ENCODE measurements at places on chromosomes 3 and 15.
A peak's percentile ranks its signal among the peaks of the same experiment; 100 is the strongest.

DNA sequence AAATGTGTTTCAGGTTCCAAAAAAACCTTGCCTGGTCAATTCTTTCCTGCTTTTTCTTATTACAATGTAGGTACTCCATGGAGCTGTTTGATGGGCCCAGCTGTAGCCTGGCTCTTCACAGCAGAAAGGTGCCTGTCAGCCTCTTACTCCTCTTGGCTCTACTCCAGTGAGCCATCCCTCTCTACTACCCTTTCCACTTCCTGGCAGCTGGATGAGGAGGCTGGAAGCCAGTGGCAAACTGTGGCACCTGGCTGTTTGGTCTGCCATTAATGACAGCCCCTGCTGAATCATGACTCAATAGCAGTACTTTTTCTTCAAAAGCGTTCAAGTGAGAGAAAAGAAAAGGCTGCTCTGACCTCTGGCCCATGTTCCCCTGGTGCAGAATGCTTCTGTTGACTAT, 618.1 kb downstream of the PYDC2 start:
- DNase-seq: no peak

GRCh38 chr15:34018021-34018645, 20.9 kb downstream of the AVEN start:
- DNase-seq: no peak

DNA sequence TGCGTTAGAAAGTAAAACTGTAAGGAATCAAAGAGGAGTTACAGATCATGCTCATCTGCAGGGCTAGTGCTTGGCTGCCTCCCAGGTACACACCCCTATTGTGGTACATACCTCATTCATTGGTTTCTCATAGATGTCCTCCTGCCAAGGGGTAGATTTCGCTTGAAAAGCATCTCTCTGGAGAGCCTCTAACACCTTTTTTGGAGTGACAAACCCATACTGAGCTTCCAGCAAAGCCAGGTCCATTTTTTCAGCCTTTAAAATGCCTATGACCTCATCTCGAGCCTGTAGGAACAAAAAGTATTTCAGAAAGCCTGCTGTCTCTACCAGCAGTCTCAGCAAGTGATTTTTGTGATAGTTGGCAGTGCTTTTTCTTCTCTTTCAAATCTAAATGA, 112.1 kb downstream of the CMSS1 start:
- DNase-seq: no peak

DNA sequence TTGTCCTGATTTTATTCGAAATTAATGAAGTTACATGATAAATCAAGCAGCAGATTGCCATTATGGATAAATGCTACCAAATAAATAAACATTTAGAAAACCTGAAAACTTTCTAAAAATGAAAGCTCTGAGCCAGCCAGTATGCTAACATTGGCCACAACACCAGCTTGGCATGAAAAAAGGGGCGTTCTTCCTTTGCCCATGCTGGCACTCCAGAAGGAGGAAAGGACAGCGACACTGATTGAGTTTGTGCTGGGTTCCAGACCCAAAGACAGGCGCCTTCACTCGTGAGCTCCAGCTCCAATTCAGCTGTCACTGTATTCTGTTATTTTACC, 5.1 kb downstream of the STIMATE start:
- DNase-seq: no peak

- DNase-seq: peak; percentile 26
These were observed 17.1 kb upstream of the EPB42 start for GRCh38 chr15:43237842-43238470.

- DNase-seq: no peak
These were observed 108.9 kb downstream of the NPAP1 start for GRCh38 chr15:24784506-24784905.

GRCh38 chr3:187916072-187916471, 170.8 kb upstream of the BCL6 start:
- no peak for DNase-seq

- no peak for DNase-seq
These were observed 267.8 kb upstream of the NDN start for GRCh38 chr15:23954931-23955330.

DNA sequence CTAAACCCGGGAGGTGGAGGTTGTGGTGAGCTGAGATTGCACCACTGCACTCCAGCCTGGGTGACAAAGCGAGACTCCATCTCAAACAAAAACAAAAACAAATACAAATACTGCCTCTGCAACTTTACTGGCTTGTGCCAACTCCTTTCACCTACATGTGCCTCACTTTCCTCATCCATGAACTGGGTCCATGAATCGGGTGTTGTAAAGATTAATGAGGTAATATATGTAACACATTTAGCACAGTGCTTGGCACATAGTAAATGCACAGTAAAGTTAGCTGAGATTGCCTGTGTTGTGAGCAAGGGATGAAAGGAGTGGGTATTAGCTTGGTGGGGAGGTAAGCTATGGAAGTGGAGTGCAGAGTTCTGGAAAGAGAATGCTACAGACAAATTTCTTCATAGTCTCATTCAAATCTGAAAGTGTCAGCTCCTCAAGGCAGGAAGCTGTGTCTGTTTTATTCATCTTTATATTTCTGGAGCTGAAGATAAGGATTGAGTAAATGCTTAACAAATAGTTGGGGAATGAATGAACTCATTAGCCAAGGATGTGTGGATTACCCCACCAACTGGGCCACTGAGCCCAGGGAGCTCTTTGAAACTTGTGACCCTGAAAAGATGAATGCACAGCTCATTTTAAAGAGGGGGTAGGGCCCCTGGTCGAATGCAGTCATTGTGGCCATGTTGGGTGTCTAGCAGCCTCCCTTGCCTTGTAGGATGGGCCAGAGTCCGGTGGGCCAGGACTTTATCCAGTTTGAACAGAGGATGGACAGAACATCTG, 7.7 kb upstream of the CDCP1 start:
- no peak for DNase-seq

DNA sequence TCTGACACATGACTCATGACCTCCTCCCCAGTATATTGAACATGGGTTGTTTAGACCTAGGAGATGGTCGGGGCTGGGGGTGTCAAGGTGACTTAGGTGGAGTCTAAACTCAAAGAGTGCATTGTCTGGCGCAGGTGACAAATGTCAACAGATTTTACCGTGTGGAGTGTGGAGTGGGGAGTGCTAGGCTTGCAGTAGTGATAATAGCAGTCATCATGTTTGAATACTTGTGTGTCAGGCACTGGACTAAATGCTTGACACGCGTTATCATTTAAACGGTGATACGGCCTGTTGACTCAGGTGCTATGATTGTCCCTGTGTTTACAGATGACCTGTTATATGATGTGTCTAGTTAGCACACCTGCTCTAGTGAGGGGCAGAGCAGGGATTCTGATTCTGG, 30.8 kb downstream of the MUC20 start:
- no peak for DNase-seq

- no peak for DNase-seq
These were observed 1233.1 kb downstream of the OTOL1 start for GRCh38 chr3:162729686-162730085.

DNA sequence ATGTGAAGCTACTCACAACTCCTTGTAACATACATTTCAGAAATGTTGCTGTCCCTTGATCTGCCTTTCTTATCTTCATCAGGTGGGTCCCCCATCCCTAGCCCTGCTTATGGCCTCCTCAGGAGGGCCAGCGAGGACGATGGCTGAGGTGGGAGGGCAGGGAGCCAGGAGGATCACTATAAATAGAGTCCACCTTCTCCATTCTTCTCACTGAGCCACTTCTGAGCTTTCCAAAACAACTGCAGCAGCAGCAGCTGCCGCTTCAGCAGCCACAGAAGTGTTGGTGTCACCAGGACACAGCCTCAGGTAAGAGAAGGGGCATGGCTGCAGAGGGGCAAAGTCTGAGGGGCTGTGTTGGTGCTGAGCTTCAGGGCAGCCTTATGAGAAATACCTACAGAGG, 53.5 kb downstream of the ANAPC13 start:
- no peak for DNase-seq

DNA sequence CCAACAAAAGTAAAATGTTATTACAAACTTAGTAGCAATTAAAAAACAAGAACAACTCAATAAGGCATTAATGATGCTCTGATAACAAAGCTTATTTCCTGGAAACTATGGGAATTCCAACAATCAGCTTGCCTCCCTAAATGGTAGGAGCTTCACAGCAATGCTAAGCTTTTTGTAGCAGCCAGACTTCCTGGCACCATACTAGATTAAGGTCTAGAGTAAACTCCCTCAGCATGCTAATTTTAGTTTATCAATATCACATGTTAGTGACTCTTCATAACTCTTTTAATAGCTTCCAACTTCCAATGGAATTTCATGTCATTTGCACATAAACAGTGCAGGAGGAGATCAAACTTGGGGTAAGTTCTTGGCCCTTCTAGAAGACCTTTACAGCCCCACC, 782.0 kb downstream of the MCTP2 start:
- DNase-seq: no peak

DNA sequence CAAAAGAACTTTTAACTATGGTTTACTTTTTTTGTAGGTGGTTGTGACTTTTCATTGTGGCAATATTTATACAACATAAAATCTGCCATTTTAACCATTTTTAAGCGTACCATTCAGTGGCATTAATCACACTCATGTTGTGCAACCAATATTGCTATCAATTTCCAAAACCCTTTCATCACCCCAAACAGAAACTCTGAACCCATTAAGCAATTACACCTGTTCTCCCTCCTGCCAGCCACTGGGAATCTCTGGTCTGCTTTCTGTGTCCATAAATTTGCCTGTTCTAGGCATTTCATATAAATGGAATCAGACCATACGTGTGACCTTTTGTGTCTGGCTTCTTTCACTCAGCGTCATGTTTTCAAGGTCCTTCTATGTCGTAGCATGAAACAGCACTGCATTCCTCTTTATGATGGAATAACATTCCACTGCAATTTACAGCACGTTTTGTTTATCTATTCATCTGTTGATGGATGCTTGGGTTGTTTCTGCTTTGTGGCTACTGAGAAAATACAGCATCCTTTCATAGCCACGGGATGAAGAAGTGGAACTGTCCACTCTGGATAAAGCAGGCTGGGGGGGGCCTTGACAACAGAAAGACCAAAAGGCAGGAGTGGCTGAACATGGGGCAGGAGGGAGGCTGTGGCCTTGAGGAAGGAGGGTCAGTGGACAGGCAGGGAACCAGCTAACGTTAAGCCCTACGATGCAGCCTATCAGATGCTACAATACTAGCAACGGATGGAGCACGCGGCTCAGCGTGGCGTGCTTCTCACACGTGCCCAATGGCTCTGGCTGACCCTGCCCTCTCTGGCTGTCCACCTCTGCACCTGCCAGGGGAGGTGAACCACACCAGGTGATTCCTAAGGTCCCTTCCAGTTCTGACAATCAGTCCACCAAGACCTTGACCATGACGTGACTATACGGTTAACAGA, 110.9 kb downstream of the SEC22A start:
- peak; percentile 35 for DNase-seq

DNA sequence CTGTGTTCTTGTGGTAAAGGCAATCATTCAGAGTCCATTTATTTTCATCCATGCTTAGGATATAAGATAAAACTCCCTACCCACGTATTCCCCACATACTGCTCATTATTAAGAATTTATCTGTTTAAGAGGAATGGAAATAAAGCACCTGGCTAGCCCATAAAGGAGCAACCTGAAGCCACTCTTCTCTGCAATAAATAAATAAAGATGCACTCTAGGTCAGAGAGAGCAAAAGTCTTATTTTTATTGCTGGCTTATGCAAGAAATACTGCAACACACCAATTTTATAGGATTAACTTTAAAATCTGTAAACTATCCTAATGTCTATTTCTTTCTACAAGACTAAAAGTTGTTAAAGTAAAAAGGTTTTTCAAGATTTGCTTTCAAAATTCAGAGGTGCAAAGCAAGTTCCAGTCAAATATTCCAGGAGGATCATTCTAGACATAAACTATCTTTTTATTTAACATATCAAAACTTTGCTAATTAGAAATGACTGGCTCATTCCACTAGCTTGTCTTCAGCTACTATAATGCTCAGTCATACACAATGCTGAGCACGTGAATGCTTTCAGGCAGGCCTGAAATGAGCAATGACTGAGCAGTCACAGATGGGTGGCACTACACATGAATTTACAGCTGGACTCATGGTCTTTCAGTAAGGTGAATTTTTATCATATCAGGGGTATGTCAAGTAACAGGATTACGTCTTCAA, 7.1 kb downstream of the TJP1 start:
- DNase-seq: no peak

DNA sequence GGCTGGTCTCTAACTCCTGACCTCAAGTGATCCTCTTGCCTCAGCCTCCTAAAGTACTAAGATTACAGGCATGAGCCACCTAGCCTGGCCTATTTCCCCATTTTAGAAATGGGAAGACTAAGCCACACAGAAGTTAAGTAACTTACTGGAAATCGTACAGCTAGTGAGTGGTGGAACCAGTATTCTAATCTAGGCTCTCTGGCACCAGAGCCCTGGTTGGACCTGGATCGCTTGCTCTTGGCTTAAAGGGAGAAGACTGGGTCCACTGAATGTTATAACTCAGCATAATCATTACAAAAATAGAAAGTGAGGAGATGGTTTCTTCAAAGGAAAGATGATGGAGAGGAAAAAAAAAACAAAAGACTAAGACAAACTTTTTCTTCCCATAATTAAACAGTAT, 37.4 kb upstream of the CNTN3 start:
- no peak for DNase-seq

DNA sequence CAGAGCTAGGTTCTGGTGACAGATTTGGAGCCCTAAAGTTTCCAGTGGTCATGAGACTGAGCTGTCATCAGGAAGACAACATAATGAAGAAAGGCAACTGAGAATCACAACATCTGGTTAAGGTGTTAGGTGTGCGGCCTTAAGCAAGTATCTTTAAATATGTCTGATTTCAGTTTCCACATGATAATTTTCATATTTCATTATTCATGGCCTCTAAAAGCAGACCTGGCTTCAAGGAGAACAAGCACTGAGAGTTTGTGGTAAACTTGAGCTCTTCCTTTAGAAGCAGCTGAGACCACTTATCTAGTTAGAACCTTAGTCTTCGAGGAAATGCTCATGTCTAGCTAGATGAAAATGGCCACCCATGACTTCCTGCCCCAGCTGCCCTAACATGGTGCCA, 25.7 kb upstream of the MYLK start:
- no peak for DNase-seq

DNA sequence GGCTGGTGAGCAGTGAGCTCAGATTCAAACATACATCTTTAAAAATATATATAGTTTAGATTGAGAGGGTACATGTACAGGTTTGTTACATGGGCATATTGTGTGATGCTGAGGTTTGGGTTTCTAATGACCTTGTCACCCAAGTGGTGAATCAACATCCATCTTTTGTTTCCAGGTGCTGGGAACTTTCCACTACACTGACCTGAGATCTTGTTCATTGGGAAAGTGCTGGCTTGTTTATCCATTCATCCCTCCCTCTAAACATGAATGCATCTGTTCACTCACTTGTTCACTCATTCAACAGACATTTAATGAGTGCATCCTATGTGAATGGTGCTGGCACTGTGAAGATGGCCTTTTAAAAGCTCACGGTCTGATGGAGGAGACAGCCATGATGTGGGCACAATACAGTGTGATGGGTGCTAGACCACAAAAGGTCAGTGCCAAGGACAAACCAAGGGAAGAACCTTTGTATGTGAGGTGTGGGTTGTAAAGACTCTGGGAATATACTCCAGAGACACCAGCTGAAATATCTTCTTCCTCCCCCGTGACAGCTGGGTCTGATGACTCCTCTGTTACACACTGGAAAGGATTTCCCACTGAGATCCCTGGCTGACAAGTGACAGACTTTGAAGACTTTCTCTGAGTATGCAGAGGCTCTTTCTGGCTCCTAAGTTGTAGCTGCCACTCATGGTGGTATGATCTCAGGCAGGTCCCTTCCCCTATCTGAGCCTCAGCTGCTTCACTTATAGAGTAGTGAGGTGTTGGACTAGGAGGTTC, 16.2 kb upstream of the ITGA11 start:
- DNase-seq: no peak

Measured in SK-N-DZ (cell line).